ENCODE measurements at places on chromosomes 1 and 21.
A peak's percentile ranks its signal among the peaks of the same experiment; 100 is the strongest.

DNA sequence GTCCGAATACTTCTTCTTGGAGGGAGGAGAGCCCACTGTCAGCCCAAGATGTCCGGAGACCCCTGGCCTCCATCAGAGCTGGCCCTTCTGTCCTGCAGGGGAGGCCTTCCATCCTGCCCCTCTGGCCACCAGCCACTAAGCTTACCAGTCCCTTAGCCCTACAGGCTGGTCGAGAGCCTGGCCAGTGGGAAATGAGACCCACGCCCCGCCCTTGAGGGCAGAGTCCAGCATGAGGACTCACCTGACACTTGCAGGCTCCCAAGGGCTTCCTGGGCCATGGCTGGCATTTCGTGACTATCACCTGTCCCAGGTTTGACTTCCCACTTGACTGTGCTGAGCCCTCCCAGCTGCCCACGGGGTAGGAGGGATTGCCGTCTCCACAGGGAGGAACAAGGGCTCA is 361.8 kb upstream of the VAMP3 start:
- no peak for DNase-seq

DNA sequence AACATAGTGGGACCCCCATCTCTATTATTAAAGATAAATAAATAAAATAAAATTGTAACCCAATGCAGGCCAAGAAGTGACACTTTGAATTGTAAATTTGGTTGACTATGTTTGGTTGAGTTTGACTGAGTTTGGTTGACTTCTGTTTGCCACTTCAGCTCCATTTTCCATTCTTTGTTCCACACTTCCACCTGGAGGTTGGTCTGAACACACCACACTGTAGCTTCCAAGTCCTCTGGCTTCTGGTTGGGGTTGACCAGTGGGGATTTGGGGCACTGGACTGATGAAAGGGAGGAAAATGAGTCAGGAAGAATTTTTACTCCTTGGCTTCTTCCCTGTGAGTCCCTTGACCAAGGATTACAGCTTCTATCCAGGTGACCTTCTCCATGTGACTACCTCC is 40.6 kb upstream of the DIPK1A start:
- no peak for DNase-seq

DNA sequence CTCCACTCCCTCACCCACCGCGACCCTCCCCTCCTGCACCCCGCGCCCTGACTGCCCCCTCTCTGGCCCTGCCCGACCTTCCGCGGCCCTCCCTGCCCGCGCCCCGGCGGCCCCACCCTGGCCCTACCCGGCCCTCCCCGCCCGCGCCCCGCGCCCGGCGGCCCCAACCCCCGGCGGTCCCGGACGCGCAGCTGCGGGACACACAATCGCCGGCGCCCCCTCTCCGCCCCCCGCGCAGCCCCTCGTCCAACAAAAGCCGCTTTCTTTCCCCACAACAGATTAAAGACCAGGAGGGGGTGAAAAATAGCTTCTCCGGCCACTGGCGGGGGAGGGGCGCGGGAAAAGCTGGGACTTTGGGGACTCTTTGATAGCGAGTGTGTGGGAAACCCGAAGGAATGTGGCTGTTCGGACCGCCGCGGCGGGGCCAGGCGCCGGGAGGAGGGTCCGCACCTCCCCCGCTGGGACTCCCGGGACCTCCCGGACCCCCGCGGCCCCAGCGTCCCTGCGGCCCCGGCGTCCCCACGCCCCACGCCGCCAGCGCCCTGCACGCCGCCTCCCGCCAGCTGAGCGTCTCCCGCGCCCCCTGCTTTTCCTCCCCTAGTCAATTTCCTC is 8.8 kb upstream of the ID3 start:
- no peak for DNase-seq

DNA sequence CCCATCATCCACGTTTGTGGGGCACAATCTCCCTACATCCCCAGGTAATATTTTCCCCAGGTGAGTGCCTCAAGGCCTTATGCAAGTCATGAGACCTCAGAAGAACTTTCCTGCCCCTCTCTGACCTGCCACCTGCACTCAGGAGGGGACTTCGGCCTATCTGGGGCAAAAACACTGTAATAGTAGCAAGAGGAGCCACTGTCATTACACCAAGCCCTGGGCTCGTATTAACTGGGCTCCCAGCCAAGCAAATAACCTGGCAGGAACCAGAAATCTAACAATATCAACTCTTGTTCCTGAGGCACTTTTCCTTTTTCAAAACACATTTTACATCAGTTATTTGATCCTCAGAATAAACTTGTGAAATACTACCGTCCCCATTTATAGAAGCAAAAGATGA is 30.9 kb downstream of the LAMB3 start:
- DNase-seq: no peak

DNA sequence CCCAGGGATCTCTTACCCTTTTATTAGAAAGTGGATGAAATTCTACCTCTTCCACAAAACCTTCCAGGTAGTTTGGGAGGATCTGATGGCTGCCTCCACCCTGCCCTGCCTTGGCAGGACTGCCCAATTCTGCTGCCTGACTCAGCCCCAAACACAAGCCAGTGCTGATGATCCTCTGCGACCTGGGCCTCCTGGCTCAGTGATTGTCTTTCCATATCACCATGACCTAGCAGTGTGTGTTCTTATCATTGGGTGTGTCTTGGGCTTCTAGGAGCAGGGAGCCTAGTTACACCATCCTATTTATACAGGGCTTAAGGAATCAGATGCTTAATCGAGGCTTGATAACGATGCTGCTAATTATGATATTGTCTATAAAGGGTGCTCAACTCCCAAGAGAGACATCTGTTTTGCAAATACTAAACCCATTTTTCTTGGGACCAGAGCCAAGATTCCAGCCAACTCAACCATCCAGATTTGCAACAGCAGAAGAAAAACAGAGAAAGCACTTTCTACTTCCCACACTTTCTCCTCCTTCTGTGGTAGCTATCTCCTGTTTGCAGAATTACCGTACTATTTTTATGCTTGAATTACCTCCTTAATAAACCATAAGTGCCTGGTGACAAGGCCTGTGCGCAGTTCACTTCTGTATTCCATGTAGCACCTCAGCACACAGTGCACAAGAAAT is 36.5 kb upstream of the KIF21B start:
- no peak for DNase-seq

DNA sequence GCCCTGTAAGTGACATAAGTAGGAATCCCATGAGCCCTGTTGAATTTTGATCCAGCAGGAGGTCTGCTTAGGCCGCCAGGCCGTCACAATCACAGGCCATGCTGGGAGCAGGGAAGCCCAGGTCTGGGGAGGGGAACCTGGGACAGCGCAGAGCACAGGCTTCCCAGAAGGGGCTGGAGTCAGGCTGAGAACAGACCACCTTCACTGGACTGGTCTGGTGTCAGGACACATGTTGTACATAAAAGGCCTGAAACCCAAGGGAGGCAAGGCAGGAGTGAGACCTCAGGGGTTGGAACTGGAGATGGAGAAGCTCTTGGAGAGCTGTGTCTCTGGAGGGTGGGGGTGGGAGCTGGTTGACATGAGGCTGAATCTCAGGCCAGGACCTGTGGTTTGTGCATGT is 63.3 kb upstream of the ARTN start:
- DNase-seq: no peak

DNA sequence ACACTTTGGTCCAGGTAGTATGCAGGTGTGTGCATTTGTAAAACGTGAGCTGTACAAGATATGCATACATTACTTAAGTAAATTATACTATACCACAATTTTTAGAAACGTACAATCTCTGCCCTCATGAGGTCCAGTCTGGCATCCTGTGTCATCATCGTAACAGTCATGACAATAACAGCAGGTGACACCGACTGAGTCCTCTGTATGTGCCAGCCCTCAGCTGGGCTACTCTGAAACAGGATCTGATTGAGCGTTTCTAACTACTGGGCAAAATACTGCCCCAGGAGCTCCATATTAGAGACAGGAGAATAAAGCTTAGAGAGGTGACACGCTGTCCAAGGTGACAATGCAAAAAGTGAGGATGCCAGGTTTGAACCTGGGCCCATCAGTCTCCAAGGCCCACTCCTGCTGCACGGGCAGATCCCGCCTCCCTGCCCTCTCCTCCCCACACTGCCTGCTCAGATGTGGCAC is 47.2 kb upstream of the ECE1 start:
- no peak for DNase-seq

DNA sequence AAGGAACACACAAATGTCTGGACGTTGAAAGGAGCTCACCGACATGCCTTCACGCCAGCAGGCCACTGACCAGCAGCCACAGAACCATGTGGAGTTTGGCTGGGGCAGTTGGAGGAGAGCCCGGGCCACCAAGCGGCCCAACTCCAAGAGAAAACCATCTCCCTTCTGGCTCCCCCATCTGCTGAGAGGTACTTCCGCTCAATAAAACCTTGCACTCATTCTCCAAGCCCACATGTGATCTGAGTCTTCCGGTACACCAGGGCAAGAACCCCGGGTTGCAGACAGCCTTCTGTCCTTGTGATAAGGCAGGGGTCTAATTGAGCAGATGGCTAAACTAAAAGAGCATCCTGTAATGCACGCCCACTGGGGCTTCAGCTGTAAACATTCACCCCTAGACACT is 24.4 kb downstream of the RGS4 start:
- DNase-seq: no peak

DNA sequence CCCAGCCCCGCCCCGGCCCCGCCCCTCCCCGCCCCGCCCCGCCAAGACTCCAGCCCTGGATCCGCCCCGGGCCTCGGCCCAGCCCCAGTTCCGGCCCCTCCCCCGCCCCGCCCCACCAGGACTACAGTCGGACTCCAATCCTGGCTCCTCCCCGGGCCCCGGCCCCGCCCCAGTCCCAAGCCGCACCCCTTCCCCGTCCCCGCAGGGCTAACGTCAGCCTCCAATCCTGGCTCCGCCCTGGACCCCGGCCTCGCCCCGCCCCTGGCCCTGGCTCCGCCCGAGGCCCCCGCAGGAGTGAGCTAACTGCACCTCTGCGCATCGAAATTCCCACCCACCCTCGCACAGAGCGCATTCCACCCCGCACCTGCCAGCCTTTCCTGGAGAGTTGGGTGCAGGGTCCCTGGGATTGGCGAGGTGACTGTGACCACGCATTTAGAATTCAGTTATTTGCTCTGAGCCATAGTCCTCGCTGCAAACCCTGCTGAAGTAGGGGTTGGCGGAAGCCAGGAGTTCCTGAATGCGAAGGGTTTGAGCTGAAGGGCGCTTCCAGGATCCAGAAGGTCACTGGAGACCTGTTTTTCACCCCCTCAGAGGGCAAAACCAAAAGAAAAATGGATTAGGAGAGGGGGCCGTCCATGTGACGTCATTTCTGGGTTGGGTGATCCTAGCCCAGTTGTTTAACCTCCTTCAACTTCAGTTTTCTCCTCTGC is 588 bp upstream of the IGSF8 start:
- DNase-seq: peak; percentile 98

DNA sequence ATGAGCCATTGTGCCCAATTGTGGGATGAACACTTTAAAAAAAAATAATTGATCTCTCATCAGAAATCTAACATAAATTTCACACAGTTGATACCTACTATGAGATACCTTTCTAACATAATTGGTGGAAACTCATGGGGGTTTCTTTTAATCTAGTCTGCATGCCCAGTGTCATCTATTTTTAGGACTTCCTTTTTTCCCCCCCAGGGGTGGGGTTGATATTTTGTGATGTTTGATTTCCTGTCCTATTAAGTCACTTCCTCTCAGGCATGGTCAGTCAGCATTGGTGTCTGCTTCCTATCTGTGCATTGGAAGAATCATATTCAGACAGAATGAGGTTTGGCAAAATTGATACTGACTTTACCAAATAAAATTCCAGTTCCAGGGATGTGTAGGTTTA is 21.5 kb downstream of the NFYC start:
- DNase-seq: no peak

DNA sequence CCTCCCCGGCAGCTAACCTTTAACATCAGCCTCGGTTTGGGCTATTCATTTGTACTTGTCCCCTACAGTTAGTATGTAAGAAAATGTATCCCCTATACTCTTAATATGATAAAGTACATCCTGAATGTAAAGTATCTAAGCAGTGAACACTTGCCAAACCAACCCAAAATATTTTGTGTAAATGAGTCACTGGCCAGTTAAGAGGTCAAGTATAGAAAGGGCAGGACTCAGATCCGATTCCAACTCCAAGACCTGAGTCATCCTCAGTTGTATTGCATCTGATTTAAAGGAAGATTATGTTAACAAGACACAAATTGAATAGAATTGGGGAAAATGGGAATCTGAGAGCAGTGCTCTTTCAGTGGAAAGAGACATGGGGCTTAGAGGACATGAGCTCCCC is 84.4 kb downstream of the CD58 start:
- DNase-seq: no peak

DNA sequence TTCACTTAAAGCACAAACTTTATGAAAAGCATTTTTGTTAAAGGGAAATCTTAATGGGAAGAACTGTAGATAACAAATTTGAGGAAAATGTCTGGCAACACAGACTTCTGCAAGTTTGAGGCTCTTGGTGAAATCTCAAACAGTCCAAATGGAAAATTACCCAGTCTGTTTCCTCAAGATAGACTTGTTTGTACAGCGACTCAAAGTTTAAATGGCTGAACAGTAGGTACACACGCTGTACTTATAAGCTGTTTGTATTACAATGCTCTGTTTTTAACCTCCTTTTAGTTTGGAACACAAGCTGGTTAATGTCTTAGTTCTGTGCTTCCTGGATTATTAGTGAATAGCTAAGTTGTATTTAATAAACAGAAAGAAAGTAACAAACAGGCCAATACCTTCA is 217.1 kb downstream of the NFIA start:
- DNase-seq: no peak

DNA sequence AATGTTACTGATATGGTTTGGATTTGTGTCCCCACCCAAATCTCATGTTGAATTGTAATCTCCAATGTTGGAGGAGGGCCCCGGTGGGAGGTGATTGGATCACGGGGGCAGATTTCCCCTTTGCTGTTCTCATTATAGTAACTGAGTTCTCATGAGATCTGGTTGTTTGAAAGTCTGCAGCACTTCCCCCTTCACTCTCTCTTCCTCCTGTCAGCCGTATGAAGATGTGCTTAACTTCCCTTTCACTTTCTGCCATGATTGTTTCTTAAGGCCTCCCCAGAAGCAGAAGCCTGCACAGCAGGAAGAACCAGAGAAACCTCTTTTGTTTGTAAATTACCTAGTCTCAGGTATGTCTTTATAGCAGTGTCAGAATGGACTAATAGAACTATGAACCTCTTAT is 28.4 kb downstream of the TRIM33 start:
- DNase-seq: no peak

GRCh38 chr1:56646611-56647010 is 1.5 kb downstream of the PRKAA2 start:
- DNase-seq: no peak

- peak; percentile 46 for DNase-seq
Measured at GRCh38 chr1:110412576-110412975, 5.1 kb upstream of the LAMTOR5 start.

GRCh38 chr1:151945725-151946722 is 36.7 kb upstream of the THEM4 start:
- DNase-seq: peak; percentile 11
